Activated CD4-positive, CD25-positive, alpha-beta regulatory T cell (primary cell): ENCODE measurements at places on chromosomes 7 and 10.

DNA sequence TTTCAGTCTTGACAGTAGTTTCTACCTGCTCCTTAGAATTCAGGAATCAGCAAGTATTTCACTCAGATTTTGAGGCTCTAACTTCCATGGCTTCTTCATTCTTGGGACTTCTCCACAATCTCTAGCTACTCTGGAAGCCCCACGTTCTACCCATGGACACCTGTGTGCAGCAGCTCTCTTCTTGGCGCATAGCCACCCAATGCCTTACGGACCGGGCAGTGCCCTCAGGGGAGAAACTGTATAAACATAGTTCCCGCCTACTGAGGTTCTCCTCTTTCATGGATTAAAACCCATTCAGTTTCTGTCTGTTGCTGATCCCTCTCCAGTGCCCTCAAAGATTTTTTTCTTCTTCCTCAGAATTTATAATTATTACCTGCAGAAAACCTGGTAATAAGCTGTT lies 177.1 kb downstream of the SORCS1 start:
- DNase-seq, result no peak

GRCh38 chr10:50361946-50362345 lies 110.6 kb upstream of the ASAH2 start:
- DNase-seq, result no peak

DNA sequence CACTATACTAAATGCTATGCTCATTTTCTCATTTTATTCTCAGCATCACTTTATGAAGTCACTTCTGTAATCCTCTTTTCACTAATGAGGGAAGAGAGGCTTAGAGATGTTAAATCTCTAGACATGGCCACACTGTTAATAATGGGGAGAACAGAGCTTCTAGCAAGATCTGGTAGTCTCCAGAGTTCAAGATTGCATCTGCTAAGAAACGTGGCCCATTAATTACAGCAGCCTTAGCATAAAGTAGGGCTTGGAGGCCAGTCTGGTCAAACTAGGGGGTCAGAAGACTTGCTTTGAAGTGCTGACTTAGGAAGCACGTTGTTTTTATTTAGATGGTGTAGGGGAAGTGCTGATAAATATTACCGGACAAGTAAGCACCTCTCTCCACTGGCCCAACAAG lies 29.3 kb downstream of the ARL4A start:
- DNase-seq, result no peak

DNA sequence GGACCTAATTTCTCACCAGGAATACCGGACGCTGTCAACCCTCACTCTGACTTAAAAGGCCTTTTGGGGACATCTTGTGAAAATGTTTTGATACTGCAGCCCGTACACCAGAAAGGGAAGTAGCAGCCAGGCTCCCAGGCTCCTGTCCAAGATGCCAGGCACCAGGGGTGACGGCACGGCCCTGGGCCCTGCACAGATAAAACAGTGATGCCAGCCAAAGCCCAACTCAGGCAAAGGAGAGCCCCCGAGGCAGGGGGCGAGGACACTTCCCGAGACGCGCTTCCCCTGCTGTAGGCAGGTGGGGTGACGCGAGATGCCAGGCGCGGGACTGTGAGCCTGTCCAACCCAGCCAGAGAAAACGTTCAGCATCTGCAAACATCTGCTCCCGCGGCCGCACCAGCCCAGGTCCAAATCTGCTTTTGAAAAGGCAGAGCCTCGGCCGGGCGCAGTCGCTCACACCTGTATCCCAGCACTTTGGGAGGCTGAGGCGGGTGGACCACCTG lies 15.7 kb downstream of the ZFAND2A start:
- no peak for DNase-seq

DNA sequence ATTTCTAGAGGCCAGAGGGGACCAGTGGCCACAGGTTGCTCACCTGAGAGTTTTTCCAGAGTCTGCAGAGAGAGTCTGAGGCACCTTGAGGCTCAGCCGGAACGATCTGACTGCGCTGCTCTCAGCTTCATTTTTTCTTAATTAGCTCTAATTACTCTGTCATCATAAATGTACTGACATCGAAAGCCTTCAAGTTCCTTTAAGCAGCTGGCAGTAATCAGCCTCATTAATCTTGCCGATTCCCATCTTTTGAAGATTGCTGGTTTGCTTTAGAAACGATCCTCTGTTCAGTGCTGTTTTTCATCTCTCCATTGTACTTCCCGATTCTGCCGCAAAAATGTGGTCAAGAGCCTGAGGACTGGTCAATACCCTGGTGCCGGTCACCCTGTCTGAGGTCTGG lies 454.7 kb downstream of the TYW1 start:
- DNase-seq, result no peak

DNA sequence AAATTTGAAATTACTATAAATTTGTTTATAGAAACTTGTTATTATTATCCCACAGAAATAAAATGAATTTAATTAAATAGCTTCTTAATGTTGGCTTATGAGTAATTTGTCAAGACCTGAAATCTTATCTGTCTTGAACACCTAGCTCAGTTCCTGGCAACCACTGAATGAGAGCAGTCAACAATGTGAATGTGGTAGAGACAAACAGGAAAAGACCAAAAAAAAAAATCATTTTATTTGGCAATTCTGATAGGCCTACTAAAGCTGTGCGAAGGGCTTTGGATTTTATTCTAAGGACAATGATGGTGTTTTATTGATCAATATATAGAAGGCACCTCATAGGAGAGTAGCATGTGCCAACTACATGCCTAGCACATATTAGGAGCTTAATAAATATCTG lies 127.8 kb upstream of the RSU1 start:
- no peak for DNase-seq

- DNase-seq, result no peak
These were observed 253.5 kb downstream of the ABCA13 start for GRCh38 chr7:48424731-48425130.

DNA sequence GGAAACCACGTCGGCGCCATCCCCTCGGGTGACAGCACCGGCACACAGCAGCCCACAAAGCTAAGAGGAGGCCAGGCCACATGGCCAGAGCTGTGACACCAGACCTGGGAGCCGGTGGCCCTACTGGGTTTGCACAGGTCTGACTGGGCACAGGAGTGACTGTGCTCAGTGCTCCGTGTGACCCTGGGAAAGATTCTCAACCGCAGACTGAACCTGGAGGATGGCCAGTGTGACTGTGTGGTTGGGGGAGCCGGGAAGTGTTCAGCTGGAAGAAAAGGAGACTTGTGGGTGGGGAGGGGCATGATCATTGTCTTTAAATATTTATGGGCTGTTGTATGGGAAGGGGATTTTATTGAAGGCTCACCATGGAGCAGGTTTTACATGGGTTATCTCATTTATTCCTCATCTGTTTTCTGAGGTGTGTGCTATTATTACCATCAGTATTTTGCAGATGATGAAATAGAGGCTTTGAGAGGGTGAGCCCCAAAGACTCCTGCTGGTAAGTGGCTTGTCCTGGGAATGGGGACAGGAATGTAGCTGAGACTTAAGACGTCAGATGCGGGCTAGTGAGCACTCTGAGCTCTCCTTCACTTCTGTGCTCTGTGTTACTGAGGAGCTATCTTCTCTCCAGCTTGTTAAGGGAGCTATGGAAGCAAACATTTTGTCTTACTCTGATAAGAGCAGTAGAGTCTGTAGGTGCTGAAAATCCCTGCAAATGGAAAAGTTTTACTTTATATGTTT lies 127.5 kb downstream of the TMEM178B start:
- no peak for DNase-seq

GRCh38 chr10:47442351-47442750 lies 41.6 kb downstream of the ANXA8 start:
- DNase-seq, result no peak

- DNase-seq, result no peak
These were observed 23.4 kb downstream of the MGAM2 start for GRCh38 chr7:142134909-142135308.
